ENCODE measurements at places on chromosomes 2 and 18.
A peak's percentile ranks its signal among the peaks of the same experiment; 100 is the strongest.

- no peak for DNase-seq
Observed at GRCh38 chr2:231568098-231568784, 24.4 kb upstream of the TEX44 start.

DNA sequence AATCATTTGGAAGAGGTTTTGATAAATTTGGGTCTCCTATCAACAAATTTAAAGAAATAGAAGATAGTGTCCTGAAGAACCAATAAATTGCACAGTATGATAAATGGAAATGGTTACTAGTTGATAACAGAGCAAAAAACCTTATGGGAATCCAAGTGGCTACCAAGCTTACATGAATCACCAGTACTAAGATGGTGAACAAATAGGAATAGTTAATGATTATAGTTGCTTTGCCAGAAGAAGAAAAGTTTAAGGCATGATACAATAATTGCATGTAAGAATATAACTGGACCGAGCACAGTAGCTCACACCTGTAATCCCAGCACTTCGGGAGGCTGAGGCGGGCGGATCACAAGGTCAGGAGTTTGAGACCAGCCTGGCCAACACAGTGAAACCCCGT, 19.6 kb upstream of the INO80D start:
- no peak for DNase-seq

DNA sequence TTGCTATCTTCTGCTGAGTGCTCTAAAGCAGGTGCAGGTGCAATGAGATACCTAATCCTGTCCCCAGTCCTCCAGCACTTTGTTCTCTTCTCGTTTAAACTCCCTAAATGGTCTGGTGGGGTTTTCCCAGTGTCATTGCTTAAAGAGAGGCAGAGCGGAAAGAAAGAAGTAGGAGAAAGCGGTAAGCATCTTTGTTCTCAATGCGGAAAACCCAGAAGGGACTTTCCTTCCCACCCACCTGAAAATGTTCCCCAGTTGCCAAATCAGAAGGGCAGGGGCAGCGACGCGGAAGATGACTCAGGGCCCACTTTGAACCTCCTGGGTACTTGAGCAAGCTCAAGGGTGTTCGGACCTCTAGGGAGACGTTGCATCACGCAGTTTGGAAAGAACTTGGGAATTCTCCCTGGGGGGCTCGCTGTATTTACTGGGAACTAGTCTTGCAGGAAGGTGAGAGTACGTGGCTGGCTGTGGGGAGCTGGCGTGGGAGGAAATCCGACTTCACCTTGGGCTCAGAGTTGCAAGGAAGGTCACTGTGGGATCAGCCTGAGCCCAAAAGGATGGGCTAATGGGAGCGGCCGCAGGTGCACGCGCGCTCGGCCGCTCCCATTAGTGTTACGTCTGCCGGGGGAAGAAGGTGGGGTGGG, 589 bp upstream of the SGPP2 start:
- no peak for DNase-seq

GRCh38 chr18:6414723-6415417, at the start of gene L3MBTL4:
Gene L3MBTL4 (minus strand): TSS chr18:6414911. CDS start chr18:6311625, 103,286 bp downstream.
- DNase-seq = no peak

GRCh38 chr2:37645362-37645761, 26.1 kb downstream of the CDC42EP3 start:
- no peak for DNase-seq

DNA sequence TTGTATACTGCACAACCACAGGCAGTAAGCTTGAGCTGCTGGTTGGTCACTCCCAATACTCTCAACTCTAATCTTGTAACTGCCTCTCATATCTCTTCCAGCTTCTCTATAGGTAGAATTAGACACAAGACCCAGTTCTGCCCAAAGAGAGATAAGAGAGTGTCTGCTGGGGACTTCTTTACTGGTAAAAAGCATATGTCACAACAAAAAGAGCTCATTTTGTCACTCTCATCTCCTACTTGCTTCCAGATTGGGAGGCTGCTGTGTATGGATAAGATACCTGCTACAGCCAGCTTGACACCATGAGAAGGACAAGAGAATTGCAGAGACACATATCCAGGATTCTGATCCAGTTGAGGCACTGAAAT, 165.2 kb downstream of the PTH2R start:
- no peak for DNase-seq

DNA sequence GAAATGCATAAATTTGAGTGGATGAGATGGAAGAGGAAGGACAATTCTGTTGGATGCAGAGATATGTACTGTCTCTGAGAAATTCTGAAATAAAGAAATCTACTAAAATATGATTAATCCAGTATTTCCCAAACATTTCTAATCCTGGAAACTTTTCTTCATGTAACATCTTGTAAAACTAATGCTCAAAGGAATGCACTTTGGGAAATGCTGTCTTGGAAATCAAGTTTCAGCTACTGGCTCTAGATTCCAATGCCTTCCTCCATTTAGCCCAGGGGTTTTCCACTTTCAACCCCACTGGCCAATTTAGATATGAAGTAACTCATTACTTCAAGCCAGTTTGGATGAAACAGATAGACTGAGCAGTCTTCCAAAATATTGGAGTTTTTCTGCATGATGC, 355.1 kb downstream of the TXNL1 start:
- no peak for DNase-seq

DNA sequence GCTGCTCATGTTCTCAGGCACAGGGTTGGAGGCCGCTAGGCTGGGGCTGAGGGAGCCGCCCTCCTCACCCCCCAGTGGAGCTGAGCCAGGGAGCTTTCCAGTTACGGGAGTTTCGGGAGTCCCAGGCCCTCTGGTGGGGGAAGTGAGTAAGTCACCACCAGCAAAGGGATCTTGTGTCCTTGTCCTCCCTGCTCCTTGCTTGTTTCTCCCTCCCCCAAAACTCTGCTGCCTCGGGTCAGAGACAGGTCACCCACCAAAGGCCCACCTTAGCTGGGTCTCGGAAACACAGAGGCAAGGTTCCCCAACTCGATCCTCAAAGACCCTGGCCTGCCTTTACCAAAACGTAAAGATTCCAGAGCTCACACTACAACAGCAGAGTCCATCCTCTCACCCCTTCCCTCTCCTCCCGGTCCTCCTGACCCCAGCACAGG, 60.5 kb upstream of the POMC start:
- peak; percentile 93 for DNase-seq

- no peak for DNase-seq
Observed at GRCh38 chr2:216299588-216299987, 72.7 kb downstream of the MARCHF4 start.

GRCh38 chr2:105398336-105399206, at the start of gene FHL2:
Gene FHL2 (minus strand): TSS chr2:105399051. CDS start chr2:105386516, 12,535 bp downstream.
- DNase-seq = peak; percentile 79

DNA sequence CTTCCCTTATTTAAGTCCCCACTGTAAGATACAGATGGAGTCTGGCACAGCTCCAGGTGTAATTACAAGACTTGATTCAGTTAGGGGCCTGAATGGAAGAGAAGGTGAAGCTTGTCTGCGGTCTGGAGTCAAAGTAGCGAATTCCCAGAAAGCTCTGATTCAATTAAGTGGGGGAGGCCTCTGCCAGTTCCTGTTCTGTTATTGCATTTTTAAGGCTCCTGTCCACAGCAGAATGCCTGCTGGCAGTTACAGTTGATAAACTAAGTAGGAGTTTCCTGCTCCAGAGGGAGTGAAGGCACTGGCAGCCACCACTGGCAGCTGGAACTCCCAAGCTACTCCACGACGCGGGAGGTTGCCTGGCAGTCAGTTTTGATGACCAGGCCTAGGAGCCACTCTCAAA, 181.1 kb downstream of the SOCS6 start:
- DNase-seq = no peak

GRCh38 chr2:191622374-191623320, 55.3 kb upstream of the NABP1 start:
- no peak for DNase-seq

GRCh38 chr18:55967019-55967418, 379.0 kb upstream of the TCF4 start:
- no peak for DNase-seq

GRCh38 chr2:235556086-235556485, 62.2 kb downstream of the AGAP1 start:
- no peak for DNase-seq

GRCh38 chr18:63860531-63860930, 27.0 kb upstream of the SERPINB2 start:
- no peak for DNase-seq

DNA sequence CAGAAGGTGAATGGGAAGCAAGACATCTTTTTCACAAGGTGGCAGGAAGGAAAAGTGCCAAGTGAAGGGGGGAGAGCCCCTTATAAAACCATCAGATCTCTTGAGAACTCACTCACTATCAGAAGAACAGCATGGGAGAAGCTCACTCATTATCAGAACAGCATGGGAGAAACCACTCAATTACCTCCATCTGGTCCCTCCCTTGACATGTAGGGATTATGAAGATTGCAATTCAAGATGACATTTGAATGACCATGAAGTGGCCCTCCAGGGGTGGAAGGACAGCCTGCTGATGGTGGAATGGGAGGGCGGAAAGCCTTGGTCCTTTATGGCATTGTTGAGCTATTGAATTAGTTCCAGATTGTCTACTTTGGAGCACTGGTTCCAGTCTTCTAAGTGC, 413.0 kb upstream of the MEX3C start:
- no peak for DNase-seq

Measured in AG08395 (cell line).